ENCODE measurements at places on chromosomes 16 and 17. TPM values are rescaled to one million over a fixed set of nuclear protein-coding genes. Genes with fewer than 3 reads are reported as not detected.

DNA sequence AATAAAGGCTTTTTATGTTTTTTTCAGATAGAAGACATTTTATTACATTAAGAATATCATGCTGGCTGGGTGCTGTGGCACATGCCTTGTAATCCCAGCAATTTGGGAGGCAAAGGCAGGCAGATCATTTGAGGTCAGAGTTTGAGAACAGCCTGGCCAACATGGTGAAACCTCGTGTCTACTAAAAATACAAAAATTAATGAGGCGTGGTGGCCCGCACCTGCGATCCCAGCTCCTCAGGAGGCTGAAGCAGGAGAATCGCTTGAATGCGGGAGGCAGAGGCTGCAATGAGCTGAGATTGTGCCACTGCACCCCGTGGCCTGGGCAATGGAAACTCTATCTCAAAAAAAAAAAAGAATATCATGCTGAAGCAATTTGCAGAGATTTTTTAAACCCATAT is 29.1 kb upstream of the HAPSTR1 start:
- H3K4me3 ChIP-seq = no peak overlapping the region
- no peak for DNase-seq

SMIM5 gene
- total RNA-seq = 0.31 TPM

EXOC3L1 gene
- not detected for total RNA-seq

- peaks cover 11% of the 10 kb centered on the region for H3K4me1 ChIP-seq
- H3K4me3 ChIP-seq = peak overlapping the region; percentile 82
- no peaks in the 10 kb centered on the region for H3K36me3 ChIP-seq
- DNase-seq = no peak
Observed at GRCh38 chr17:75406222-75406615, 741 bp upstream of the GRB2 start.

- no peaks in the 10 kb centered on the region for H3K36me3 ChIP-seq
- no peaks in the 10 kb centered on the region for H3K4me1 ChIP-seq
- no peak for DNase-seq
- no peak overlapping the region for H3K4me3 ChIP-seq
- H3K27me3 ChIP-seq = peaks cover 21% of the 10 kb centered on the region
Observed at GRCh38 chr16:88560714-88561484, 9.3 kb upstream of the ZC3H18 start.

DNA sequence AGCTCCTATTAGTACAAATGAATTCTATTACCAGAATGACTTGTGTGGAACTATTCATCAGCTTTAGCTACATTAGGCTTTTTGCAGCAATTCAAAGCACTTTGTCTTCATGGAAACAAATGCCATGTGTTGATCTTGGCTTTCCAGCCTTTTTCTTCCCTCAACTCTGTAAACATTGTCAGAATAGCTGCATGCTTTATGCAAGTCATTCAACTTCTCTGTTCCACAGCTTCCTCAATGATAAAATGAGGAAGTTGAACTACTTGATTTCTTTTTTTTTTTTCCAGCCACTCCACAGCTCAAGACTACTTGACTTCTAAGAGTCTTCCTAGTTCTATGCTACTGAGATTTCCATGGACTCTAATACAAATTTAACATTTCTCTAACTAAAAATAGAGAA is 41.1 kb downstream of the KIAA0753 start:
- H3K27ac ChIP-seq = no peak overlapping the region
- peaks cover 68% of the 10 kb centered on the region for H3K36me3 ChIP-seq
- no peaks in the 10 kb centered on the region for H3K27me3 ChIP-seq
- no peaks in the 10 kb centered on the region for H3K4me1 ChIP-seq
- DNase-seq = peak; percentile 53
- no peak overlapping the region for H3K4me3 ChIP-seq
